ENCODE measurements at places on chromosomes 6 and 20.

- no peak for DNase-seq
Measured at GRCh38 chr6:86529635-86530034, 407.7 kb upstream of the HTR1E start.

DNA sequence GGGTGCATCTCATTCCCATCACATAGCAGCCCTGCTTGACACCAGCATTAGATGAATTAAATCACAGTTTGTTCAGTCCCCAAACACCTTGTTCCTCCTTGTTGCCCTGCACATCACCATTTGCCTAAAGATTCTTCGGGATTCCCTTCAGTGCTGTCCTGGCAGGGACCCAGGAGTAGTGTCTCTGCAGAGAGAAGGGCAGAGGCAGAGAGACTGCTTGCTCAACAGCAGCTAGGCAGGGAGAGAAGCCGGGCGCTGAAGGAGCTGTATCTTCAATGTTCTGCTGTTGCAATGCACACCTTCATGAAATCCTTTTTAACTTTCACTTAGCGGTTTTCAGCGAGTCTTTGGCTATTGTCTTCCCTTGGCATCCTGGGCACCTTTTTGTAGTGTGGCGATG, 362.9 kb downstream of the FARS2 start:
- no peak for DNase-seq

DNA sequence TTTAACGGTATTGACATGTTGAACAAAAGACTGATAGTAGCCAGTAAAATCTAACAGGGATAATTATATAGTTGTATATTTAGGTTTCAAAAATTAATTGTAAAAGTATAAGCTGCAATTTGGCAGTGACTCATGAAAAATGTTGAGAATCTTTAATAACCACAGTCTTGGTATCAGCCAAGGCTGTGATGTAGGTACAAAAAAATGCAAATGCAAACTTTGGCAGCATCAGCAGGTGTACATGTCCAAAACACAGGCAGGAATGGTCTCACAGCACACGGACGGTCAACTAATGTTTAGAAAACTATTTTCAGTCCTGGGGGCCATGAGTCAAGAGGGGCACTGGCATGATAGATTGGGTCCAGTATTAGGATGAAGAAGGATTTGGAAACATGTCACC, 58.5 kb upstream of the BEND3 start:
- no peak for DNase-seq

DNA sequence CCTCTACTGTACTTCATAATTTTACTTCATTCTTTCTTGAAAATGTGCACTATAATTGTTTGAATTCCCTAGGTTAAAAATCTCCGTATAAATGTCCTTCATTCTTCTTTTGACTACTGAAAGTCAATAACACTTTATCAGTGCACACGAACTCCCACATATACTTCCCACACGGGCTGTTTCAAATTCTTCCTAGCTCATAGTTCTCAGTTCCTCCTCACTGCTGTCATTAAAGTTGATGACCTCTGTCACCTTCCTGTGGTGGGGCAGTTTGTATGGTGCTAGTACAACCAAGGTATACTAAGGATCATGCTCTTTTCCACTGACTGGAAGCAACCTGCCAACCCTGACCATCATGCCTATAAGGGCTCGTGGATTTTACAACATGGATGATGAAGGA, 40.0 kb upstream of the CD2AP start:
- no peak for DNase-seq

DNA sequence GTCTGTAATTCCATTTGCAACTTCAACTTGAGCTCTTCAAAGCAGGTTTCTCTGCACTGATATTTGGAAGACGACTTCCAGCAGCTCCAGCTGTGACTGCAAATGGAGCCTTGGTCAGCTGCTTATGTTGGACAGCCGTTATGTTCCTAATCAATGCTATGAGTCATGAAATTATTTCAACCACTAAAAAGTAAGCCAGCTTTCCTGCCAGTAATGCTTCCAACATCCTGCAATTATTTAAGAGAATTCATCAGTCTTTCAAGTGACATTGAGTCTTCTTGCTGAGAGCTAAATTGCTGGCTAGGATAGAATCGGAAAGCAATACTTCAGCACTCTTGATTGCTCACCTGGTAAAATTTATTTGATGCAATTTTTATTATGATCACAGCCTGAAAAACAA, 375.7 kb downstream of the MMUT start:
- DNase-seq: no peak

- DNase-seq: no peak
Measured at GRCh38 chr6:135938576-135939207, 87.2 kb downstream of the PDE7B start.

GRCh38 chr20:60964911-60965310, 287.1 kb upstream of the CDH4 start:
- DNase-seq: no peak

GRCh38 chr6:144285548-144285797, 338 bp downstream of the UTRN start:
- no peak for DNase-seq

DNA sequence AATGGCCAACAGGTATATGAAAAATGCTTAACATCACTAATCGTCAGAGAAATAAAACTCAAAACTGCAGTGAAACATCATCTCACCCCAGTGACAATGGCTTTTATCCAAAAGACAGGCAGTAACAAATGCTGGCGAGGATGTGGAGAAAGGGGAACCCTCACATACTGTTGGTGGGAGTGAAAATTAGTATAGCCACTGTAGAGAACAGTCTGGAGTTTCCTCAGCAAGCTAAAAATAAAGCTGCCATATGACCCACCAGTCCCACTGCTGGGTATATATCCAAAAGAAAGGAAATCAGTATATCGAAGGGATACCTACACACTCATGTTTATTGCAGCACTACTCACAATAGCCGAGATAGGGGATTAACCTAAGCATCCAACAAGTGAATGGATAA, 23.4 kb upstream of the INSM1 start:
- no peak for DNase-seq

DNA sequence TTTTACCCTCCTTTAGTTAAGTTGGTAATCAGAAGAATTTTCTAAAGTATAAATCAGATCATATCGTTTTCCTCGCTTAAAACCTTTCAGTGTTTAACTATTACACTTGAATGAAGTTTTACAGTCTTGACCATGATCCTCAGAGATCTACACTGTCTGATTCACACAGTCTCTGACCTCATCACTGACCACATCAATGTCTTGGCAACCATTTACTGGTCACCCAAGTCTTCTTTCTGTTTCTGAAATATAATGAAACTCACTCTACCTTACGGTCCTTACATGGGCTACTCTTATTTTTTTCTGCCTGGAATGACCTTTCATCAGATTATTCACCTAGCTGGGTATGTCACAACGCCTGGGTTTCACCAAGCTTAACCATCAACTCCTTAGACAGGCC, 71.4 kb downstream of the ADGB start:
- DNase-seq: no peak

- no peak for DNase-seq
Measured at GRCh38 chr6:125154761-125155135, 1.2 kb downstream of the TPD52L1 start.
